ENCODE measurements at places on chromosomes 3 and 15.

DNA sequence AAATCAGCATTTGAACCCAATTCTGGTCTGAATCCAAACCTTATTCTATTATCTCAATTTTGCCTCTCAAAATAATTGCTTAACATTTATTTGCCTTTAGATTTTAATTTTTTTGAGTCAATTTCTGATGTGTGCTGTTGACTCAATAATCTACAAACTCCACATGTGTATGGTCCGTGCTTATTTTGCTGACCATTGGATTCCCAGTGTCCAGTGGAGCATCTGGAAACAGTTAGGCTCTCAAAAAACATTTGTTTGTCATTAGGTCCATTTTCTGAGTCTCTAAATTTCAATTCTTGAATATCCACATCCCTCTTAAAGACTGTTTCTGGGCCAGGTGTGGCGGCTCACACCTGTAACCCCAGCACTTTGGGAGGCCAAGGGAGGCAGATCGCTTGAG, 19.2 kb upstream of the MYZAP start:
- DNase-seq, result no peak

DNA sequence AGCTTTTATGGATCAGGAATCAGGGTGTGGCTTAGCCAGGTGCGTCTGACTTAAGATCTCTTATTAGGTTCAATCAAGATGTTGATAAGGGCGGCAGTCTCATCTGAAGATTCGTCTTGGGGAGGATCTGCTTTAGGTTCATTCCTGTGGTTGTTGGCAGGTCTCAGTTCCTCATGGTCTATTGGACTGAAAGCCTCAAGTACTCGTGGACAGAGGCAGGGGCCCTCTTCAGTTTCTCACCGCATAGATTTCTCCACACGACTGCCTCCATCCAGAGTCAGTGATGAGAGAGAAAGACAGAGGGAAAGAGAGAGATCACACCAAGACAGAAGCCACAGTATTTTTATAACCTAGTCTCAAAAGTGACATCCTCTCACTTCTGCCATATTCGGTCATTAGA, 9.4 kb downstream of the MEX3B start:
- DNase-seq, result peak; percentile 47

GRCh38 chr15:100349696-100350433, 8.1 kb upstream of the ADAMTS17 start:
- peak; percentile 89 for DNase-seq

DNA sequence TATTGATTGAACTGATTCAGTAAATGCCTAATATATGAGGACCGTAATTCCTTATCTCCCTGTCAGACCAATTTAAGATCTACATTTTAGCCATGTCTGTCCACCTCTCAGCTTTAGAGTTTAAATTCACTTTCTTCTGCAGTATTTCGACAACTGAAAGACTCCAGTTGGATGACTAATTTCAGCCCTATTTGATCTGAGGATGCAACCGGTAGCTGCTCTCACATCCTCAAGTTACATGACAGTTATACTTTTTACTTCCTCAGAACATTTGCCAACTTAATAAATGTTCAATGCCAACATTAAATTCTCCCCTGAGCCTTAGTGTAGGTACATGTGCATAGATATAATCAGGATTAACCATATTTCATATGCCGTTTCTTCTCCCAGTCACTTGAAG, 2.5 kb upstream of the HHLA2 start:
- DNase-seq, result peak; percentile 89

DNA sequence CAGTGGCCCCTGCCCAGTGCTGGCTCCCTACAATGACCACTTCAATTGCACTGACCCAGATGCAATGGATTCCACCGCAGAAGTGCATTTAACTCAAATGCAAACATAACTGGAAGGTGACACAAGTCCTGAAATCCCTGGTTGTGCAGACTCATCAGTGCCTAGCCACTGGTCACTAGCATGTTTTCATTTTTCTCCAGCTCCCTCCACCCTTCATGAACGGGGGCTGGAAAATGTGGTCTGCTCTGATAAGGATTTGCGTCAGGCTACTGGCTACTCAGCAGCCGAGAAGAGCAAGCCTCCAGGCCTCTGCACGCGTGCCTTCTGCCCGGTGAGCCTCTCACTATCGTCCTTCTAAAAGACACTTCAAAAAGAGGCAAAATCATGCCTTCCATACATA, 27.4 kb upstream of the FURIN start:
- no peak for DNase-seq

GRCh38 chr15:45948181-45948621, 313.4 kb downstream of the SQOR start:
- DNase-seq, result peak; percentile 33

DNA sequence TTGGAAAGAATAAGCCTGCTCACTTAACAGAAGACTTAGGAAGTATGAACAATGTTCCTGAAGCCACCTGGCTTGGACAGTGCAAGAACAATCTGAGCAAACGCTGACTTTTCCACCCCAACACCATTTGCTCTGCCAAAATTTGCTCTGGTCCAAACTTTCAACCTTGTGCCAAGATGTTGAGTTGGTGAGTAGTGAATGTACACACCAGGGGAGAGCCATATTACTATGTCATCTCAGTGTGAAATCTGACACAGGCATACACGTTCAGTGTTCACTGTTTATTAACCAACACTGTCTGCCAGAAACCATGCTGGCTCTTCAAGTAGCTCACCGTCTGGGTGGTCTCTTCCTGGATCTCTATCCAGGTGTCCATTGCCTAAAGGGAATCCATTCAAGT, 152.9 kb upstream of the LPP start:
- DNase-seq, result no peak

GRCh38 chr3:158347966-158348365, 223.0 kb upstream of the MLF1 start:
- DNase-seq, result no peak

DNA sequence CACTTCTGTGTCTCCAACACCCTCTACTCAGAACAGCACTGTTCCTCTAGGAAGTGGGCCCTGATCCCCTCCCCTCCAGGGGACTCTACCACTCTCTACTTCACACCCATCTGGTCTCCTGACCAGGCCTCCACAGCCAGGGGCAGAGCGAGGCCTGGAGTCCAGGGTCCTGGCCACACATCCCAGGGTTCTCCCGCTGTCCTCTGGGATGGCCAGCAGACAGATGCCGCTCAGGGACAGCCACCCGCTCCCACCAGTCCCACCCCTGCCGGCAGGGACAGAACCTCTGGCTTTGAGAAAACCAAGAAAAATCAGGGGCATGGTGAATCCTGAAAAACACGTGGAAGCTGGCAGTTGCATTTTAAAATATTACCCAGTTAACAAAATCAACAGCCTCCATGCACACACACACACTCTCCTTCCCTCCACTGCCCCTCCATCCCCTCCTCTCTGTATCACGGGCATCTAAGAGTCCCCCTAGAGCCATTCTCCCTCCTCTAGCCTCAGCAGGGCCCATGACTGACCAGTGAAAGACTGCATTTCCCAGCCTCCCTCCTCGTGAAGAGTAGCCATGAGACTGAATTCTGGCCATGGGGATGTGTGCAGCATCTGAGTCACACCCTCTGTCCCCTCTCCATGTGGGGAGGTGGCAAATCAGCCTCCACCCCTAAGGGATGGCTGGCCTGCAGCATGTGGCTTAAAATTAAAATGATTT, 32.1 kb upstream of the IQSEC1 start:
- no peak for DNase-seq

DNA sequence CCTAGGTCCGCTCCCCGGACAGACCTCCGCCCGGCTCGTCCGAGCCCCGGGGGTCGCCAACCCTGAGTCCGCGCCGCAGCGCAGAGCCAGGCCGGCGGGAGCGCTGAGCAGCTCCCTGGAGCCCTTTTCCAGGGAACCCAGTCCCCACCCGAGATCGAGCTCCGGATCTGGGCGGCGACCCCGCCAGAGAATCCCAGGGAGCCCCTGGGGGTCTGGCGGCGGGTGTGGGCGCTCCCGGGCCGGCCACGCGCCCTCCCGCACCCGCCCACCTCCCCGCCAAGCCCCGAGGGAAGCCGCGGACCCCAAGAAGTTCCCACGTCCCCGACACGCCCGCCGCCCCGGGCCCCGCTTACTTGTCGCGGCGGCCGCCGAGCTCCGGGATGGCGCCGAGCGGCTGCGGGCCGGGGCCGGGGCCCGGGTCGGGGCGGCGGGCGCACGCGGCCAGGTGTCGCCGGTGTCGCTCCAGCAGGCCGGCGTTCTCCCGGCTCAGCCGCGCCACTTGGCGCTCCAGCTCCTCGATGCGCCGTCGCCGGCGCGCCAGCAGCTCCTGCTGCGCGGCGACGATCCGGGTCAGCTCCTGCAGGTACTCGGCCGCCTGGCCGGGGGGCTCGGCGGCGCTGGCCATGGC, 137.7 kb downstream of the NUP210 start:
- DNase-seq, result no peak

DNA sequence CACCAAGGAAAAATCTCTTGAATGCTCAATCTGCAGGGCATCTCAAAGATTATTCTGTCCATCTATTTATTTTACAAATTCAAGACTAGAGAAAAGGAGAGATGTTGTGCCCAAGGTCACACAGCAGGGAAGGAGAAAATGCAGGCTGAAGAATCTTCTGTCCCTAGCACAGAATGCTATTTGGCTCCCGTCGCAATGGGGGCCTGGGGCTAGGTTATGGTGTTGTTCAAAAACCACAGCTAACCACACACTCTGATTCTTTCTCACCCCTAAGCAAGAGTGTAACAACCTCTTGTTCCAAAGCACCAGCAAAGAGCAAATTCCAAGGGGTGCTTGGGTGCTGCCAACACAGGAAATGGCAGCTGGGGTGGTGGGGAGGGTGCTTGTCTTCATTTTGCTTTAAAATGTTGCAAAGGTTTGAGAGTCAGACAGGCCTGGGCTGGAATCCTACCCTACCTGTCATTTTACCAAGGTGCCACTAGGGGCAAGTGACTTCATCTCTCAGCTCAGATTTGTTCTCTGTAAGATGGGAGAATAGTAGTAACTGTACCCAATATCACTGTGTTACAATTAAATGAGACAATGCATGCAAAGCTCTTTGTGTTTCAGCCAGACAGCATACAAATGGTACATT, 112.5 kb downstream of the ADAMTS9 start:
- no peak for DNase-seq

- no peak for DNase-seq
These were observed 7.3 kb downstream of the SHOX2 start for GRCh38 chr3:158098834-158099424.

GRCh38 chr3:131735116-131735515, 232.3 kb upstream of the MRPL3 start:
- no peak for DNase-seq

- peak; percentile 92 for DNase-seq
These were observed 14.4 kb downstream of the SNAPC5 start for GRCh38 chr15:66483131-66483566.

- DNase-seq, result no peak
These were observed 60.9 kb downstream of the MORC1 start for GRCh38 chr3:109057056-109057455.

GRCh38 chr3:12707449-12707848, 43.5 kb upstream of the RAF1 start:
- peak; percentile 54 for DNase-seq

All from MV-4-11 (cell line).